Progenitor cell of endocrine pancreas (in vitro differentiated cells): ENCODE measurements at places on chromosomes 5 and 9.

GRCh38 chr9:20580673-20581072 lies 41.6 kb downstream of the MLLT3 start:
- DNase-seq, result no peak

DNA sequence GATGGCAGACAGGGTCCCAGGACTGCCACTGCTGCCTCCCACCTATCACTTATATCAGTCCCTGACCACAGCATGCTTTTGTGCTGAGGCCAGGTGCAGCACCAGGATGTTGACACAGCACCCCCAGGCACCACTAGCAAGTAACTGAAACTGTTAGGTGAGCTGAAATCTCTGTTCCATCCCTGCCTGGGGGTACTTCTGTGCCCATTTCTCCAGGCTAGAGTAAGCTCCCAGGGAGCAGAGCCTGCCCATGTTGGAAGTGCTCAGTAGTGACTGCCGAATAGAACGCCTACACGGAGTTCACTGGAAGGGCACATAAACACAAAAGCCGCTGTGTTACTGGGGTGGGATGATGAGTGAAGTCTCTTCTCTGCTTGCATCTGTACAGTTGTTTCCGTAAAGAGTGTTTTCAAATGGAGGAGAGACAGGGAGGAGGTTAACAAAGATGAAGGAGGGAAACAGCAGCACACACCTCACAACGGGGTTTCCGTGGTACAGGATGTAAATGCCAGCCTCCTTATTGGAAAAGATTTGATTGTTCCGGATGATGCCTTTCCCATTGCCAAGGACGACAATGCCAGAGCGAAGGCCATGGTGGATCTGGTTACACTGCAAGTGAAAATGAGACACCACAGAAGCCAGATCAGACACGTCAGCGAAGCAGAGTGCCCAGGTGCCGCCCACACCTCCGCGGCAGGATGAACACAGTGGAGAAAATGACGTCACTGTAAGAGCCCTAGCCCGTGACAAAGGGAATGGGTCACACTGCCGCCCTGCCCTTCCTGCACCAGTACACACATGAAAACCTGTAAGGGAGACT lies 43.1 kb downstream of the POLR1E start:
- no peak for DNase-seq

GRCh38 chr9:107732781-107733522 lies 243.4 kb upstream of the KLF4 start:
- DNase-seq, result no peak

- no peak for DNase-seq
Measured at GRCh38 chr9:34347800-34348158, 18.4 kb downstream of the NUDT2 start.

GRCh38 chr5:149445739-149446369 lies 66.8 kb upstream of the IL17B start:
- no peak for DNase-seq
